ENCODE measurements at places on chromosomes 4 and X.

GRCh38 chrX:106774981-106775380 lies 27.5 kb upstream of the TBC1D8B start:
- no peak for DNase-seq

DNA sequence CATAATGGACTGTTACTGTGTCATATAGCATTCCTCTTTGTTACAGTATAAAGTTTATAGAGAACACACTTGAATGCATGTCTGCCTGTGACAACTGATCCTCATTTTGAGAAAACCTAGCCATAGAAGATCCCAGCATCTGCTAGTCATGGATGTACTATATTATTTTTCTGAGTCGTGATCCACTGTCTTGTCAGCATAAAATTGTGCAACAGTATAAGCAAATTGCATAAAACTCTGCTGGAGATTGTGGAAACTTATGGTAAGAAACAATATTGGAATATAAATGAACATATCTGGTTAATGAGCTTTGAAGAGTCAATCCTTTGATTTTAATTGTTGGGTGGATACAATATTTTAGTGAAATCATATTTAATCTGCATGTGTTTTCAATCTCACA lies 3.6 kb downstream of the NEIL3 start:
- DNase-seq: no peak

DNA sequence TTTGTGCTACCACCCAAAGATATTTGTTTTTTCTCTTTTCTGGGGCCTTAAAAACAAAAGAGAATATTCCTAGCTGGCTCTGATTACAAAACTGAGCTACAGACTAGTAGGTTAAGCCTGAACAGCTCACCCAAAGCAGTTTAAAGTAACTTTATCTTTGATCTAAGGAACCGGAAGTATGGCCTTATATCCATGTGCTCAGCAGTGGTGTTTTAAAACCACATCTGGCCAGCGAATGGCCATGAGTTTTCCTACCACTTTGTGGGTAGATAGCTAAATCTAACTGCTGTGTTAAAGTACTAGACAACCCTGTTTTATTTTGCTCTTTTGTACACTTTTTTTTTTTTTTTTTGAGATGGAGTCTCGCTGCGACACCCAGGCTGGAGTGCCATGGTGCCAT lies 24.6 kb downstream of the ADGRG4 start:
- no peak for DNase-seq

- no peak for DNase-seq
Measured at GRCh38 chrX:150197388-150197787, 165.7 kb upstream of the MAMLD1 start.

DNA sequence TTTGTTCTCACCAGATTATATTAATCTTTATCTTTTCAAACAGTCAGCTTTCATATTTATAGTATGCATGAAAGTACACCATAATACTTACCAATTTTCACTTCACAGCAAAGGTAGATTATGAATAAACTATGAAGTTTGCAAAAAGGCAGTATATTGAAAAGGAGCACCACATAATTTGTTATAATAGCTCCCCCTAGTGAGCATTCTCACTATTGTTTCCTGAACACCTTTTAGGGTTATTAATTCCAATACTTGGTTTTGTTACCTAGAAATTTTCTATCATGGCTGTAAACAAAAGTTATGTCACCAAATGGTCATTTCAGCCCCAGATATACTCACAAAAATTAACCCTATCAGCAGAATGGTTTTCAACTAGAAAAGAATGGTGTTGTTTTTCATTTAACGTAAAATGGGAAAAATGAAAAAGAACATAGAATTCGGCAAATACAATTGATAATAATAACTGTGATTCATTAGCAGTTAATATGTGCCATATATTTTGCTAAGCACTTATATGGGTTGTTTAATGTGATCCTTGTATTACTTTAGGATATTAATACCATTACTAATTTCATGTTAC lies 30.2 kb upstream of the NKX6-1 start:
- DNase-seq: no peak

GRCh38 chr4:65924843-65925242 lies 254.6 kb upstream of the EPHA5 start:
- DNase-seq: no peak

DNA sequence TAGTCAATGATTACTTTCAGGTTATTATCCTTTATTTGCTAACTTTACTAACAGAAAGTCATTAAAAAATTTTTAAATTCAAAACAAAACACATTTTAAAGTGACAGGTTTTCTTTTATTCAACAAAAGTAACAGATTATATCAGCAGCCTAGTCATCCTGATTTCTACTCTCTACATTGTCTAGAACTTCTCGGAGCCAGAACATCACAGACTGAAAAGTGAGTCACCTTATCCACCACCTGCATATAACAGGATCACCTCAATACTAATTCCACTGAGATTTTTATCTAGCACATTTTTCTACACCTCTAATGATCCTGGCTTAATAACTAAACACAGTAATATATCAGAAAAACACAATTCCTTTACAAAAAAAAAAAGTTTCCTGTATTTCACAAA lies 47.9 kb upstream of the SMARCAD1 start:
- no peak for DNase-seq

DNA sequence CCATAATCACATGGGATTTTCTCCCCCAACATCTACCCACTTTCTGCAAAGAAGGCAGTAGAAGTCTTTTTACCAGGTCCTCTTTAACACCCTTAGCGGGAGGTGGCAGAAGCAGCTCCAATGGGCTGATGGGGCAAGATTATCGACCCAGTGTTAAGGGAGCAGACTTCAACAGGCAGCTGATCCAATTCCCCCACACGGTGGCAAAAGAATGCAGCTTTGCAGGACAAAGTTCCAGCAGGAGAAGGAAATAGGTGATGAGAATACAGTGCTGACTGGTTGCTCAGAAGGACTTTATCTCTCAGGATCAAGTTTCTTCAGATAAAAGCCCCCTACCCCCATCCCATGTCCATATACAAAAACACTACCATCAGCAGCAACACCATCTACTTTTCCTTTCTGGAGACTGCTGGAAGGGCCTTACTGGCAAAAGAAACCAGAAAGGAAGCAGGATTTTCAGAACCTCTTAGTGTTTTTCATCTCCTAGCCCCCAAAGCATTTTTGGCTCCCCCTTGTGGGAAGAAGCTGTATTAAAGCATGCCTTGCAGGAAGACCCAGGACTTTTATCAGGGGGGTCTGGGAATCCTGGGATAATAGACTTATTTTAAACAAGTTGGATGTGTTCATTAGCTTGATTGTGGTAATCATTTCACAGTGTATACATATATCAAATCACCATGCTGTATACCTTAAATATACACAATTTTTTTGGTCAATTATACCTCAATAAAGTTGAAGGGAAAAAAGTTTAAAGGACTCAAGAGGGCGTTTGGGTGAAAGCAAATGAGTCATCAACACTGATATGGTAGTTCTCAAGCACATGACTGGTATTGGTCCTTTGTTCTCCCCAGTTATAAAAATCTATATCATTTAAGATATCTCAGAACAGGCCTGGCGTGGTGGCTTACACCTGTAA lies 146.4 kb downstream of the GPC3 start:
- no peak for DNase-seq
